ENCODE measurements at places on chromosomes 13 and 19. TPM values are rescaled to one million over a fixed set of nuclear protein-coding genes. Genes with fewer than 3 reads are reported as not detected.

Gene COX7A1
- total RNA-seq = 3.6 TPM

Gene SLAIN1
- total RNA-seq = 132 TPM

Gene ZNF784
- total RNA-seq = 9.3 TPM

Gene NPHS1
- total RNA-seq = 2.7 TPM

Gene POLD1
- 24.5 TPM for total RNA-seq

Gene RFPL4A
- total RNA-seq = not detected

Gene GRIN2D
- 4.3 TPM for total RNA-seq

Gene ZNF575
- 1.0 TPM for total RNA-seq

Gene CCDC159
- total RNA-seq = 55.9 TPM

Gene ABCA7
- 84.4 TPM for total RNA-seq

Gene IPO5
- 202 TPM for total RNA-seq
